Kidney epithelial cell (primary cell): ENCODE measurements at places on chromosomes 6 and 20.

- DNase-seq = no peak
Observed at GRCh38 chr6:169388395-169389166, 134.9 kb upstream of the THBS2 start.

DNA sequence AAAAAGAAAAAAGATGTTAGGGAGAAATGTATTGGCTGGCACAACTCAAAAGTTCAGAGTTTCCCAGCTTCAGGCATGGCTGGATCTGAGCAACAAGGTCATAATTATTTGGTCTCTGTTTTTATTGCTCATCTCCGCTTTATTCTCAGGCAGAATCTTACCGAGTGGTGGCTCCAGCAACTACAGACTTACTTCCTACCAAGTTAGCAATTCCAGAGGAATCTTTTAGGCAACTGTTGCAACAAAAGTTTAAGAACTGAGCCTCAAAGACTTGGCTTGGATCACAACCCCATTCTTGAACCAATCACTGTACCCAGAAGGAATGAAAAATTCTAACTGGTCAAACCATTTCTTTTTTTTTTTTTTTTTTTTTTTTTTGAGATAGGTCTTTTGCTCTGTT is 35.5 kb upstream of the NCOA3 start:
- no peak for DNase-seq

GRCh38 chr6:127902933-127903332 is 2.1 kb upstream of the THEMIS start:
- DNase-seq = no peak

DNA sequence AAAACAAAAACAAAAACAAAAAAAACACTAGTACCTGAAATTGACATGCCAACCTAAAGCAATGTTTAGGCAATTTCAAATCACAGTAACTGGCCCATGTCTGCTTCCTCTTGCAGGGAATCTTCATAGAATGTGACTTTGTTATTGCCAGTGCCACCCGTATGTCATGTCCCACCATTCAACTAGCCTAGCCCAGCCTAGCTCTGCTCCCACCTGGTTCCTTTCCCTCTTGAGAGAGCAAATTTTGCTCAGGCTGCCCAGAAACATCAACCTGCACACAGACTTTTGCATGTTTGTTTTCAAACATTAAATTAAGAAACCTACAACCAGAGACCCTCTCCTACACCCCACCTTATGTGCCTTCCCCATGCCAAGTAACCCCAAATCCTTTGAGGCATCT is 124.8 kb upstream of the SLC2A12 start:
- no peak for DNase-seq

- DNase-seq = no peak
Observed at GRCh38 chr6:119063491-119063890, 15.0 kb downstream of the FAM184A start.

DNA sequence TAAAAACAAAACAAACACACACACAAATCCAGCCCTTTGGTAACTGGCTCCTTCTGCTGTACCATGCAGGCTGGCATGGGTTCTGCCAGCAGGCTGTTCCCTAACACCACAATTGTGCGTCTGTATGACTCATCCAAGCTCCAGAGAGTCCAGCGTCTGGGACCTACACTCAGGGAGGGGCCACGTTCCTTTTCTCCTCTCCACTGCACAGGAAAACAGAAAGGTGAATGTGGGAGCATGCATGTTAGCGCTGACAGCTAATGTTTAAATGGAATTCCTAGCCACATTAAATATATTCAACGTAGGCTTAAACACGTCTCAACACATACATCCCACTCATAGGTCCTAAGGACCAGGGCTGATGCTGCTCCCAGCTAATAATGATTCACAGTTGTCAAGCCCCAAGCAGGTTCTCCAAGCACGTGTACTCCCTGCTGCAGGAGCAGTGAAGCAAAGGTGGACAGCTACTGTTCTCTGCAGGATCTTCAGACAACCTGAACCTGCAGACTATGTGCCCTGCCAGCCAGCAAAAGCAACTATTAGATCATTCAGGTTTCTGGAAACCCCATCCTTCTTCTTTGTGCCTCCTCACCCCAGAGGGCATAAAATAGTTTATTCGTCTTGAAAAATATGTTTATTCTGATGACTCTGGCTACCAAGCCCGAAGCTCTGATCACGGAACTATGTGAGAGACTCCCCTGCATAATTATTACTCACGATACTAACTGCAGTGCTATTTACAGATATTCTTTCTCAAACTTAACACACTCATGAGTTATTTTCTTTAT is 20.9 kb downstream of the MAP1LC3A start:
- peak; percentile 58 for DNase-seq

DNA sequence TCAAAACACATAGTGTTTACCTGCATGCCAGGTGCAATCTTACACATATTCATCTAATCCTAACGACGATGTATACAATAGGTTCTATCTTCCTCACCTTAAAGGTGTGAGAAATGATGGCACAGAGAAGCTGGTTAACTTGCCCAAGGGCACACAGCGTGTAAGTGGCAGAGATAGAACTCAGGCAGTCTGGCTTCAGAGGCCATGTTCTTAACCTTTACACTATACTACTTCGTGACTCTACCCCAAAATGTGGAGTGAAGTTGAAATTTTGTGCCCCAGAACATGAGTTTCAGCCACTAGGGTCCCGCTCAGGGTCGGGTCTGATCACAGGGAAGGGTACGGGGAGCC is 584 bp downstream of the VPS52 start:
- no peak for DNase-seq

- no peak for DNase-seq
Observed at GRCh38 chr20:219290-220115, 7.6 kb upstream of the DEFB129 start.

DNA sequence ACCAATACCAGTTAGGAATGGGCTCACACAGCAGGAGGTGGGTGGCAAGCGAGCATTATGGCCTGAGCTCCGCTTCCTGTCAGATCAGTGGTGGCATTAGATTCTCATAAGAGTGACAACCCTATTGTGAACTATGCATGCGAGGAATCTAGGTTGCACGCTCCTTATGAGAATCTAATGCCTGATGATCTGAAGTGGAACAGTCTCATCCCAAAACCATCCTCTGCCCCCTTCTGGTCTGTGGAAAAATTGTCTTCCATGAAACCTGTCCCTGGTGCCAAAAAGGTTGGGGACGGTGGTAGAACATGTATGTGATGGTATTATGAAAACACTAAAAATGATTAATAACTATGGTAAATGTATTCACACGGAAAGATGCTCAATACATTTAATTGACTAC is 99.7 kb upstream of the HIVEP1 start:
- DNase-seq = no peak

- DNase-seq = no peak
Observed at GRCh38 chr20:24981790-24982189, 10.8 kb downstream of the APMAP start.
